Activated T-helper 1 cell treated with anti-CD3 and anti-CD28 coated beads, Interleukin-2, amount 50 U/mL, for 16 hours (primary cell): ENCODE measurements at places on chromosomes 3 and 15.
A peak's percentile ranks its signal among the peaks of the same experiment; 100 is the strongest.

- no peak for DNase-seq
These were observed 124.3 kb upstream of the EIF1B start for GRCh38 chr3:40185029-40185695.

DNA sequence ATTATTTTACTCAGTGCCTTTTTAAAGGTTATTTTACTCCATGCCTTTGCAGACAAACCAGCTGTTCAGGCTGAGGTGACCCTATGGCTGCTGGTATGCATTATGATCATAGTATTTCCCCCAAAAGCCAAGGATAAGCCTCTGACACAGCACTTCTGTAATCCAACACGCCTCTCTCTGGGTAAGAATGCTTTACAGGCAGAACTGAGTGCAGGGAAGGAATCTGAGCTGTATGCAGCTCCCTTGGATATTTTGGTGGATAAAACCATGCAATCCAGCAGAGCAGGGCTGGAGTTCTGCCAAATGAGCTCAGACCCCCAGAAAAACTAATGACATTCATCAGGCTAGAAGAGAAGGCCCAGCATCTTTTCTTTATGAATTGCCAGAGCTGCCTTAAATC is 11.7 kb upstream of the MAP1A start:
- DNase-seq, result no peak

DNA sequence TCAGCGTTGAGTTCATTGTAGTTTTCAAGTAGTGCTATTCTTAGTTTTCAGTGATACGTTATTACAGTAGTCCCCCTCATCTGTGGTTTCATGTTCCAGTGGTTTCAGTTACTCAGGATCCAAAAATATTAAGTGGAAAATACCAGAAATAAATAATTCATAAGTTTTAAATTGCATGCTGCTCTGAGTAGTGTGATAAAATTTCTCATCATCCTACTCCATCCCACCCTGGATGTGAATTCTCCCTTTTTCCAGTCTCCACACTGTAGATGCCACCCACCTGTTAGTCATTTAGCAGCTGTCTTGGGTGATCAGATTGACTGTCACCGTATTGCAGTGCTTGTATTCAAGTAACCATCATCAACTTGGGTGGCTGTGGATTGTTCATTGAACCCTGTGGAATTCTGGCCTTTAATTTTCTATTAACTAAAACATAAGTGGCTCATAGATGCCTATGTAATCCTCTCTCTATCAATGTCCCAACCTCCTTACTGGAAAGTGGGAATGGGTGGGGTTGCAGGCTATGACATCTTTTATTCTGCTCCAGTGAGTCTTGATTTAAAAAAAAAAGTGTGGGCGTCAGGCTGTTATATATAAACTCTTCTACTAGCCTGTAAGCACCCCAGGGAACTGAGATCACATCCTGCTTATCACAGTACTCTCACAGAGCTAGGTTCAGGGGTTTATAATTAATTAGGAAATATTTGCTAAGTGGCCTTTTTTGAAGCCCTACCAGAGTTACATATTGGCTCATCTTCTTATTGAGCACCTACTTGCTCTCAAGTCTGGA is 97.5 kb downstream of the CFAP20DC start:
- no peak for DNase-seq

- no peak for DNase-seq
These were observed 30.7 kb downstream of the ATP13A5 start for GRCh38 chr3:193347521-193348501.

DNA sequence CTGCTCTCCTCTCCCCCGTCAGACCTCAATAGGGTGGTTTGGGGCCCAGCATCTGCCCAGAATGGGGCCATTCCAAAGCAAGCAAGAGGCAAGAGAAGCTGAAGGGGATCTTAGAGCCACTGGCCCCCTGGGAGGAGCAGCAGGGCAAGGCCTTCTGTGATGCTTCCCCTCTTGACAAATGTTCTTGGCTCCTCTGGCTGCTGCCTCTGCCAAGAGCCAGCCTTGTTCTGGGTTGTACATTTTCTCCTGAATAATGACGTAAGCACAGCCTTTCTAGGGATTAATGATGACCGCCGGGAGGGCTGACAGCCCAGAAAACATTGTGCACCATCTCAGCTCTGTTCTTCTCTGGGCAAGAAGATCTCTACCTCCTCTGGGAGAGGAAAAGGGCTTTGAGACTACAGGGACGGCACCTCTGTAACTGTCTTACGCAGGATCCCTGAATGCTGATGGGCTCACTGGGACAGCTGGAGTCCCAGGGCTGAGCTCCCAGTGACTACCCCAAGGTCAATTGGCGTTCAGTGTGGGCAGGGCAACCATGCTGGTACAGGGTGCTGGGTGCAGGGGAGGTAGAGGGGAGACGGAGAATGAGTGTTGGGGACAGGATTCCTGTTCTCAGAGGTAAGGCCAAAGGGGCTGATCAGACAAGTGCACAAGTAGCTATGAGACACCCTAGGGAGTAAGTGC is 253.3 kb downstream of the FAM43A start:
- DNase-seq, result no peak

GRCh38 chr15:80414546-80415357 is 10.6 kb downstream of the ARNT2 start:
- DNase-seq, result no peak

- no peak for DNase-seq
These were observed 147.3 kb downstream of the SMAD6 start for GRCh38 chr15:66849393-66849745.

DNA sequence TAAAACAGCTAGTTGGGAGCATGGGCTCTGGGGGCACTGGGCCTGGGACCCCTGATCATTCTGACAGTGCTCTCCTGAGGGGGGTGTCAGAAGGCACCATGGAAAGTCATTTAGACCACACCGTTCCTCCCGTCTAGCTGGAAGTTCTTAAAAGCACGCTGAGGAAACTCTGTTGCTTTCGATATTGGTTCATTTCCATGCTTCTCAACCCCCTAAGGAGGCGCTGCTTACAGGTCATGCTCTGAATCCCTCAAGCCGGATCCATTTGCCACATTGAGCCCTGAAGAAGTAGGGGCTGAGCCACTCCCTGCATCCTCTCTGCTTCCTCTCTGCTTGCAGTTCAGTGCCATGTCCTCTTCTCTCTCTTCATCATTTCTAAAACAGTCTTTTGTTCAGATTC is 187.2 kb downstream of the CACNA2D3 start:
- DNase-seq, result no peak

DNA sequence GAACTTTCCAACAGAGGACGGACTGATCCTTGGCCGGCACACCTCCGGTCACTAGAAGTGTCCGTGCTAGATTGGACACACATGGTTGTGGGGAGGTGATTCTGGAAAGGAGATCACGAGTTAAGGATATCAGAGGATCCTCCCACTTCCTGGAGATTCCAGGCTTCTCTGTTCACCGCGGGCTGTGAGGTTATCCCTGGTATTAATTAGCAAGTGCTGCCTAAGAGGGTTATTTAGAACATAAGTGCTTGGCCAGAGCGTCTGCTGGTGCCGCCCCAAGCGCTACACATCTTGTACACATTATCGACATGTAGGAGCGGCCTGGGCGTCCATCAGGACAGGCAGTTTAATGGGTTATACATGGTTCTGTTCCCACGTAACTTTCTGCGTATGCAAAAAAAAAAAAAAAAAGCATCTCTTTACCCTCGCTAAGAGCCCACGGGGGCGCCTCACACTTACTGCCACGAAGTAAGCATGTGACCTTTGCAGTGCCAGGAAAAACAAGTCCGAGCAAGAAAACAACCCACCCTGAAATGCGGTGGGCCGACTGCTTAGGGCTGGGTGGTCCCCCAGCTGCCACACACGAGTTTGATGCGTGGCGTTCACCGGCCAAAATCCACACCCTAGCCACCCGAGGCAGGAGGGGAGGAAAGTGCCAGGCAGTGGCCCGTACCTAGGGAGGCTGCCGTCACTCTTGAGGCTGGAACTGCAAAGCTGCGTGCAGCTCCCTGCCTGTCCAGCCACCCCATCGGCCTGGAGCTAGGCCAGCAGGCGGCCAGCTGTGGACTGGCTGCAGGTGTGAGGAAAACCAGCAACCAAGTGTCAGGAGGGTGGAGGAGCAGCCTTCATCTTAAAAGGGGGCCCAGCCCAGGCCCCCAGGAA is 78.0 kb downstream of the CPN2 start:
- DNase-seq, result no peak

DNA sequence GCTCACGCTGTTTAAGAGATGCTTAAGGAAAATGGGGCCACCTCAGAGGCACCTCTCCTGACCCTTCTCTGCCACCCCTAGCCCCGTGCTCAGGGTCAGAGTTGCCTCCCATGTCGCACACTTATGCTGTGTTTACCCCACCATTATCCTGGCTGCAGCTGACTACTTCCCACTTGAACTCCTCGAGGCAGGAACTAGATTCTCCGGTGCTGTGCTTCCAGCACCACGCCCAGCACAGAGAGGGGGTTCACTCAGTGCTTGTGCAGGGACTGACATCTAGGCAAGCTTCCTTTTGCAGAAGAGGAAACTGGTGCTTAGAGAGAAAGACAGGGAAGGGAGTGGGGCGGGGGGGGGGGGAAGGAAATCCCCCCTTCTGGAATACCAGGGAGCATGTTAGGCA is 340.1 kb downstream of the RORA start:
- no peak for DNase-seq

- DNase-seq, result no peak
These were observed 168.5 kb downstream of the SV2B start for GRCh38 chr15:91268510-91268909.

GRCh38 chr3:69410301-69410700 is 24.4 kb upstream of the FRMD4B start:
- peak; percentile 19 for DNase-seq

DNA sequence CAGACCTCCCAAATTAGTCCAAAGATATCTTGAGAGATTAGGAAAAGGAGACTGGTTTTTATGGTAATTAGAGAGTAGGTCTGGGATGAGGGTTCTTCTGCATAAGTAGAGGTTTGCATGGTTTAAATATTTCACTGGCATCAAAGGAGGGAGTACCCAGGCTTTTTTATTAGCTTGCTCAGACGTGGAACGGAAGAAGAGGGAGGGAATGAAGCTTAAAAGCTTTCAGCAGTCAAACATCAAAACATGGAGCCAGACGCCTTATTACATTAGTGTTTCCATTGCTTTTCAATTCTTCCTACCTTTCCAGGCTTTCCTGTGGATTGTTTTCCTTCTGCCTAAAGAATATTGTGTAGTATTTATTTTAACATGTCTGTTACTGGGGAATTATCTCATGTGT is 342.1 kb upstream of the SOX2 start:
- no peak for DNase-seq

GRCh38 chr3:49484471-49484870 is 14.4 kb downstream of the DAG1 start:
- no peak for DNase-seq

GRCh38 chr3:110846971-110847370 is 224.6 kb upstream of the NECTIN3 start:
- no peak for DNase-seq

DNA sequence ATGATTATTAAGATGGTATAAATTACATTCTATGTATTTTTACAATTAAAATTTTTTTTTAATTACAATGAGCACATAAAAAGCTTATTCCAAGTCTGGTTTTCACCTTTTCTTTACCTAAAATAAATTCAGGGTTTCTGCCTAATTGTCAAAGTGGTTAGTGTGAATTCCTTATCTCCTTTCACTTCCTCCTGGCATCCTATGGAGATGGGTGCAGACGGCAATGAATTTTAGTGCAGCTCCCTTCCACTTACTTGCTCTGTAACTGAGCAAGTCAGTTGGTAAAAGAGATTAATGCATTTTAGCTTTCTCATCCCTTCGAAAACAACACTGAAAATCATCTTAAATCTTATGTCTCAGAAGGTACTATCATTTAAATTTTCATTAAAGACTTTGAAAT is 13.1 kb downstream of the HDGFL3 start:
- DNase-seq, result no peak
